NCI-H1417 treated with DMSO at 0.1 percent for 48 hours (cell line): ENCODE measurements at places on chromosomes 12 and 14.

DNA sequence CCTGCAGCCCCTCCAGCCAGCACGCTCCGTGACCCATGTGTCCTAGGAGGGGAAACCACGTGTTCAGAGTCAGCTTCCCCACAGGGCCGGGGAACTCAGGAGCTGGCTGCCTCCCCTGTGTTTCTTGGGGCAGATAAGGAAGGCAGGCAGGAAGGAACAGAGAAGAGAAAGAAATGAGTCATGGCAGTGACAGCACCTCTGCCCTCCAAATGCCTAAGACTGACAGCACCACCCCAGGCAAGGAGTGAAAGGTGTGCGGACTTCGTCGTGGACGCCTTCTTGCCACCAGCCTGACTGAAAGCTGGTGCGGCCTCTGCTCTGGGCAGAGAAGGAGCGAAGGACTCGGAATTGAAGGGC, 167.0 kb upstream of the FKBP4 start:
- no peak for DNase-seq

DNA sequence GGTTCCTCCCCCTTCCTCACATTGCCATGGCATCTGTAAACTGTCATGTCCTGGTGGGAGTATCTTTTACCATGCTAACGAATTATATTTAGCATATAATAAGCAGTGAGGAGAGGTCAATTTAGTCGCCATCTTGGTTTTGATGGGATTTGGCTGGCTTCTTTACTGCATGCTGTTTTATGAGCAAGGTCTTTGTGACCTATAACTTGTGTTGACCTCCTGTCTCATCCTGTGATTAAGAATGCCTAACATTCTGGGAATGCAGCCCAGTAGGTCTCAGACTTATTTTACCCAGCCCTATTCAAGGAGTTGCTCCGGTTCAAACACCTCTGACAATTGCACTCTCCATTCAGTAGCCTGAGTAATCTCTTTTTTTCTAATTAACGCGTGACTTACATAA, 2.1 kb upstream of the EIF4B start:
- DNase-seq = no peak

DNA sequence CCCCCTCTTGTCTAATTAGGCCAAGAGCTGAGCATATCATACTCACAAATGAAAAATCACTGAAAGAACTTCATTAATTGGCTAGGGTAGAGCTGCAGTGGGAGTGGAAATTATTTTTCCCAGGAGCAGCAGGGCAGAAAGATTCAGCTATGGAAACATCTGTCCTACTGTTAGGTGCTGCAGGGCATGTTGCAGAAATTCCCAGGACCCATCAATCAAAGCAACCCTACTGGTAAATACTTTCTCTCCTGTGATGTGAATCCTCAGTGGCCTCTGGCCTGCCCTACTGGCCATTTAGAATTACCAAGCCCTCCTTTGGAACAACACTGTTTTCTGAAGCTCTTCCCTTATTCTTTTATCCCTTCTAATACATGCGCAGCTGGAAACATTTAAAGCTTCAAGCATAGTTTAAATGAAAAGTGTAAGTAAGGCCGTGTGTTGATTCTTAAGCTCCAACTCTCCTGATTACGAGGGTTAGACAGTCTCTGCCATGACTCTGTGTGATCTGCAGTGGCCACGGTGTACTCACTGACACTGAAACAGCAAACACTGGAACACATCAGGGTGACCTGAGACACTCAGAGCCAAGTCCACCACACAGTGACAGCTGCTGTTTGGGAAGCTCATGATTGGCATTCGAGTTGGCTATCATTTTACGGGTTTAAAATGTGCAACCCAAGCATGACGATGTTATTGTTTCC, 62.6 kb upstream of the TMCC3 start:
- no peak for DNase-seq

DNA sequence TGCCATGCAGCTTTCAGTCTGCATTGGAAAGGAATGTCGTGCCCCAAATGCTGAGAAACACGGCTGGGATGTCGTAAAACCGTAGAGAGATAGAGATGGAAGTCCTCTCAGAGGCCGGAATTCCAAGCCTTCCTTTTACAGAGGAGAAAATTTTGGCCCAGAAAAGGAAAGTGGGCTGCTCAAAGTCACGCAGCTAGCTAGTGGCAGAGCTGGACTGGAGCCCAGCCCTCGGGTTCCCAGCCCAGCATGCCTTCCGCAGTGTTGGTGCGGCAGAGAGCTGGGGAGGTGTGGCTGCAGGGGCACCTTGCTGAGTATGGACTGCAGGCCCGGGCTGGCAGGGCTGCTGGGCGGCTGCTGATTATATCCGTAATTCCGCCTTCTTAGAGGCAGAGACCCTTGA, 50.3 kb downstream of the KCNA1 start:
- DNase-seq = no peak

DNA sequence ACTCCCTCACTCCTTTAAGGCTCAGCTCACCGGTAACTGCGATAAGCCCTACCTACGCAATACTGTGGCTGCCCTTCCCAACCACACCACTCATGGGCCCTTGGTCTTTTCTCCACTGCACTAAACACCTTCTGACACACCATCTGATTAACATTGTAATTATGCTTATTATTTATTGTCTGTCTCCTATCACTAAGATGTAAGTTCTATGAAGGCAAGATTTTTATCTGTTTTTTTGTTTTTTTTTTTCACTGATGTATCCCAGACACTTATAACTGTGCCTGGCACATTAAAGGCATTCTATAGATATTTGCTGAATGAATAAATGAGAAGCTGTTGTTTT, 34.2 kb upstream of the PYGL start:
- no peak for DNase-seq

DNA sequence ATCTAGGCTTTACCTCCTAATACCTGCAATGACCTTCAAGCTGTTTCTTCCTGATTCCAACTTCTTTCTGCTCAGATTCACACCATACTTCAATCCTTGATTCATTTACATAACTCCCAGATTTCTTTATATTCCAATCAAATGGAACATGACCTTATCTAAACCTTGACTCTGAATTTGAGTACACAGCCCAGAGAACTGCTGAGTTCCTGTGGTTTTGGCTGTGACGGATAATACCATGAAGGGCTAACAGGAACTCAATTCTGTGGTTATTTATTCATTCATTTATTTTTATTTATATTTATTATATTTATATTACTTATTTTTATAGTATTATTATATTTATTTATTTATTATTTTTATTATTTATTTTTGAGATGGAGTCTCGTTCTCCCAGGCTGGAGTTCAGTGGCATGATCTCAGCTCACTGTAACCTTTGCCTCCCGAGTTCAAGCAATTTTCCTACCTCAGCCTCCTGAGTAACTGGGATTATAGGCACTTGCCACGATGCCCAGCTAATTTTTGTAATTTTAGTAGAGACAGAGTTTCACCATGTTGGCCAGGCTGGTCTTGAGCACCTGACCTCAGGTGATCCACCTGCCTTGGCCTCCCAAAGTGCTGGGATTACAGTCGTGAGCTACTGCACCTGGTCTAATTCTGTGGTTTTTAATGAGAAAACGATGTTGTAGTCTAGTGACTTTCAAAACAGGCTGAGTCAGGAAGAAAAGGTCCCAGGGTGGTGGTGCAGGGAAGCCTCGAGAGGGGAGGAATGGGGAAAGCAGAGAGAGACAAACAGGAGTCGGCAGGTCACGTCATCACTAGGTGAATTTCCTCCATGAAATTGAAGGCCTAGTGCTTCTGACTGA, 11.7 kb downstream of the APOLD1 start:
- DNase-seq = no peak

DNA sequence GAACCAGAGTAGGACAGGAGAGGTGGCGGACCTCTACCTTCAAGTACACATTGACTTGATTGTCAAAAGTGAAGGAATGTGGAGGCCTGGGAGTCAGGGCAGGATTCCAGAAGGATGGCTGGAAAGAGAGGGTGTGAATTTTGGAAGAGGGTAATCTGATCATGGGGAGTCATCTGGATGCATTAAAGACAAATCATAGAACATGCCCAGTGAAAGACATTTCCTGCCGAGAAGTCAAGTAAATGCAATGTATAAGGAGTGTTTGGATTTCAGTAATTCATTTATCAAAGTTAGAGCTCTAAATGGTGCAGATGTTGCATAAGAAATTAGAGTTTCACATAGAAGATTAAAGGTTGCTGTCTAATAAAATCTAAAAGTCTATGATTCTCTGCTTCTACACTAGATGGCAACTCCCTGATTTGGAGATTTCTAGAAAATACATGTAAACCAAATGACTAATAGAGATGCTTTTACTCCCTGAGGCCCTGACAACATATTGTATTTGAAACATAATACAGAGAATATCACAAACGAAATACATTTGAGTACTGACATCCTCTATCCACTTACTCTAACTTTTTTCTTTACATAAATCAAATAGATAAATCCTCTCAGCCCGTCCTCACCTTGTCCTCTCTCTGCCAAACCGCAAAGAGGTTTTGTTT, 91.3 kb downstream of the KCNA5 start:
- no peak for DNase-seq

DNA sequence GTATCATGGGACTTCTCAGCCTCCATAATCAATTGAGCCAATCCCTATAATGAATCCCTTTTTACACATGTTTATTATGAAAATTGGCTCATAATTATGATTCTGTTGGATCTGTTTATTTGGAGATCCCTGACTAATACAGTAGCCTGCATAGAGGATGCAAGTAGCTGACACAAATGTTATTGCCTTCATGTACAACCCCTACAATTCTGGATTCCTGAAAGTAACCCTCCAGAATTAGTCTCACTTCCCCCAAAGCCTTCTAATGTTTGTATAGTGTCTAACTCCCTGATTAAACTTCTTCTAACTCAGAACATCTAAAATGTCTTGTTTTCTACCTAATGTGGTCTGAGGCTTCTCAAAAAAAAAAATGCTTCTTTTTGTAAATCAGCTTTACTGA, 6.6 kb upstream of the SMIM10L1 start:
- DNase-seq = no peak

DNA sequence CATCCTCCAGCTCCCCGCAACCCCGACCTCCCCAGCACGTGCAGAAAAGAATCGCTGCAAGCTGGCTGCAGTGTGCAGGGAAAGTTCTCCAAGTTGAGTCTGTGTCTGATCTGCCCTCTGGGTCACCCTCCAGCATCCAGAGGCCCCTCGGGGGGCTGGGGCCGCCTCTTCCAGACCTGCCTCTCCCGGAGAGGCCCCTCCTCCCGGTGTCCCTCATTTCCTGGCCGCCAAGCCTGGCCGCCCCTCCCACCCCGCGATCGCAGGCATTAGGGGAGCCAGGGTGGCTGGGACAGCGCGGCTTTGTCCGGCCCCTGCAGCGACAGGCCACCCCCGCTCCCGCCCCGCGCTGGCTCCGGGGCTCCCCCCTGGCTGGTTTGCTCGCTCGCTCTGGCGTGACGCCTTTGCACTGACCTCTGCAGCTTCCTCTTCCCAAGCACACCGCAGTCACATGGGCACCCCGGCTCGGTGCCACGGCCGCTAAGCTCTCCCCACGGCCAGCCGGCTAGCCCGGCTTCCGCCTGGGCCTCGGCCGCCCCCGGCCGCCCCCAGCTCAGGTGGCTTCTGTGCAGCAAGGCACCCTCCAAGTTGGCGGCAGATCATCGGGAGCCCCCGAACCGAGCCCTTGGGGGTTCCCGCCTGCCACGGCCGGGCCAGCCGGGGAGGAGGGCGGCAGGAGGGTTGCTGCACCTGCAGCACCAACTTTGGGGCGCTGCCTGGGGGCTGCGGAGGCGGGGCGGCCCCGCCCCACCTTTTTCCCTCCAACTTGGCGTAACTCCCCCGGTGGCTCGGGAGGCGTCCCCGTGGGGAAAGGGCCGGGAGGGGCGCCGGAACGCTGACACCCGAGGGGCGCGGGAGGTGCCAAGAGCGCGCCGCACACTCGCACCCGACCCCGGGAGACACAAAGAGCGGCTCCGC, 43.7 kb downstream of the KDM2B start:
- no peak for DNase-seq

DNA sequence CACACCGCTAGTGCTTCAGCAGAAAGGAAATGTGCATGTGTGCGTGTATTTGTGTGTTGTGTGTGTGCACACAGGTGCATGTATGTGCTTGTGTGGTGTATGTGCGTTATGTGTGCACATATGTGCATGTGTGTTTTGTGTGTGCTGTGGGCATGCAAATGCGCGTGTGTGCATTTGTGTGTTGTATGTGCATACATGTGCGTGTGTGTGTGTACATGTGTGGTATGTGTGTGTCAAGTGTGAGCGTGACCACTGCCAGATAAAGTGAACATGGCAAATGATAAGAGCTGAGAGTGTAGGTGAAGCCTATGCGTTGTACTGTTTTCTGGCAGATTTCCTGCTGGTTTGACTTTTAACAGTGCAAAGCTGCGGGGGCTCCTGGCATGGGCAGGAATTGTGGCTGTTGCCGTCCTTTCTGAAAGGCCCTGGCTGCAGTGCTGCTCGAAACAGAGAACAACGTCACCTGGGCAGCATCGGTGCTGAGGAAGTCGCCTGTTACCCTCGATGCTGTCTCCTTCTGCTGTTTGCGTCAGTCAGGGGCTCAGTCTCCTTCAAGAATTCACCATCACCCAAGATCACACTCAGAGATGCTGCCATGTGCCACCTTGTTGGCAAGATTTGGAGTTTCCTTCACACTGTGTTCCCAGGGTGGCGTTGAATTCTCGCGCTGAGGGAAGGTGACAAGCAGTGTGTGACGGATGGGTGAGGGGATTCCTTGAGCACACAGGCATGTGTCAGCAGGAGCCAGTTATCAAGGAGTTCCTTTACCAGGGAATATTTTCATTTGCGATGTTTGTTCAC, 56.1 kb downstream of the ADGRD1 start:
- no peak for DNase-seq

DNA sequence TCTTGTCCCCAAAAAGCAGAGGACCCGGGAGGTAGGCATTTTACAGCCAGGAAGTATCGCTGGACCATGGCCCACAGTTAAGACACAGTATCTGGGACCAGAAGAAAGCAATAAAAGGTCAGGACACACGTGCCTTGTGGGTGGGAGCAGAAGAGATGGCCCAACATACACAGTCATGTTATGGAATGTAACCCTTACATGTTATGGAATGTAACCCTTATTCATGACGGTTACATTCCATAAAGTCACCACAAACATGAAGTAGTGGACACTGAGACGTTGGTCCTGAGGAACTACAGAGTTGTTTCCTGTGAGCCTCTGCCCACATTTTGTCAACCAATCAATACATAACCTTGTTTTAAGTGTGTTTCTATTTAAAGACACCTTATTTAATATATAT, 285.6 kb upstream of the FKBP4 start:
- no peak for DNase-seq

- DNase-seq = no peak
Observed at GRCh38 chr12:123990511-123990910, 17.5 kb downstream of the ZNF664 start.

DNA sequence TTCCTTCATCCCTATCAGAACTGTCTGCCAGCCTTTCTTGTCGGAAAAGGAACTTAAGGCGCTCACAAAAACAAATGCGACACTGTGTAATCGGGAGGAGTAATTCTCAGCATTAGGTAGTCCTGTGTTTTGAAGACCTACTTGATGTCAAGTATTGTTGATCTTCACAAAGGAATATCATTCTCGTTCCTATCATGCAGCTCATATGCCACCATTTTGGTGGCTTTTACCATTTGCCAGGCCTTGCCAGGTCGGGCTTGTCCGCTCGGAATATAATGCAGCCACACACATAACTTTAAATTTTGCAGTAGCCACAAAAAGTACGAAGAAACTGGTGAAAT, 903 bp upstream of the PPP4R3A start:
- no peak for DNase-seq

GRCh38 chr12:119301379-119301778, 33.1 kb upstream of the CCDC60 start:
- no peak for DNase-seq
